ENCODE measurements at places on chromosomes 1 and 21.

DNA sequence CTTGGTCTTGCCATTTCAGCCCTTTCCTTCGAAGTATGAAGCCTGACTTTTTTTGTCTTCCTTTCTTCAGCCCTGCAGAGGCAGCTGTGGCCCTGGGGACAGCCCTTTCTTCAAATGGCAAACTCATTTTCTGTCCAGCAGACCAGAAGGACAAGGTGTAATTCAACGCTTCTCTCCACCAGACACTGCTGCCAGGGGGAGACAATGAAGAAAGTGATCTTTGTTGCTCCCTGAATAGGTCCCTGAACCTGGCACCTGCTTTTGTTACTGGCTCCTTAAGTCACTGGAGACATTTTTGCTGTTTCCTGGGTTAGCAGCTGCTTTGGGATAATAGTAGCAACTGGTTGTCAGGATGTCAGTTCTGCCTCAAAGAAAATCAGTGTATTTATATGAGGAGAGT, 50.8 kb upstream of the MACF1 start:
- DNase-seq: no peak

GRCh38 chr1:167882376-167882775, 31.6 kb downstream of the ADCY10 start:
- no peak for DNase-seq

GRCh38 chr1:202679406-202680177, 30.7 kb downstream of the SYT2 start:
- no peak for DNase-seq

- no peak for DNase-seq
These were observed 22.0 kb downstream of the UBE2G2 start for GRCh38 chr21:44779417-44780136.

DNA sequence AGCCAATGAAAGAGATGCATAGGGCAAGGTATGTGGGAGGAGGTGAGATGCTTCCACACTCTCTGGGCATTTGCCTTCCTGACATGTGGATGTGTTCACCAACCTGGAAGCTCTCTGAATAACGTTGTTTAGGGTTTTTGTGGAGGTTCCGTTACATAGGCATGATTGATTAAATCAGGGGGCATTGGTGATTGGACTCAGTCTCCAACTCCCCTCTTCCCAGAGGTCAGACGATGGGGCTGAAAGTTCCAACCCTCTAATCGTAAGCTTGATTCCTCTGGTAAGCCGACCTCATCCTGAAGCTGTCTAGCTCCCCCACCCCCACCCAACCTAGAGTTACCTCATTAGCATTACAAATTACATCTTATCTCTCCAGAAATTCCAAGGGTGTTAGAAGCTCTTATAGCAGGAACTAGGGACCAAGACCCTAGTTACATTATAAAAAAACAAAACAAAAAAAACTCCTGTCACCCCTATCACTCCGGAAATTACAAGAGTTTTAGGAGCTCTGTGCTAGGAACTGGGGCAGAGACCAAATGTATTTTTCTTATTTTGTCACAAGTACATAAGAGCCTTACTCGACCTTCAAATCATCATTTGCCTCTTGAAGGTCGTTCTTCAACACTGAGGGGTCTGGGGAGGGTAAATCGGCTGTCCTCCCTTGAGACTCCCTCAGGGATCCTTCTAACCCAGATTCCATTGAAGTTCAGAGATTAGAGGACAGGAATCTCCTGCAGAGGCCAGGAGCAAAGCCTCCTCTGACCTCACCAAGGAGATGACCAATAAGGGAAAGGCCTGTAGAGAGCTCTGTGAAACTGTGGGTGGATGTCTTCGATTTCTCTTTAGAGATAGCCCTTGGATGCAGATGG, 58.2 kb downstream of the DNTTIP2 start:
- no peak for DNase-seq

- DNase-seq: no peak
These were observed 50.5 kb downstream of the EYA3 start for GRCh38 chr1:28037946-28038345.

DNA sequence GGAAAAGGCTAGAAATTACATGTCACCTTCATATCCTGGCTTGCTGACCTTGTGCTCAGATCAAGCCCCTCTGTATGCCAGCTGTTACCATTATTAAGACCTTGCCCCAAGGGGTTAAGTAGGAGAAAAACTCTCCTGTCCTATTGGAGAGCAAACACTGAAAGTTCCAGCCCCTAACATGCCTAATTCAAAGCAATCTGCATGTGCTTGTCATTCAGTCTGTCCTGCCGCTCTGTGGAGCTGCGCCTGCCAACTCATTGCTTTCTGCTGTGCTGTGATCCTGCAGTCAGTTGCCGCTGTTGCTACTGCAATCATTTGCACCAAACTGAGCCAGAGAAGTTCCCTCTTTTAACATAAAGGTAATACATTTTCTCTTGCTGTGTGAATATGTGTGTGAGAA, 113.4 kb downstream of the DISP1 start:
- no peak for DNase-seq

DNA sequence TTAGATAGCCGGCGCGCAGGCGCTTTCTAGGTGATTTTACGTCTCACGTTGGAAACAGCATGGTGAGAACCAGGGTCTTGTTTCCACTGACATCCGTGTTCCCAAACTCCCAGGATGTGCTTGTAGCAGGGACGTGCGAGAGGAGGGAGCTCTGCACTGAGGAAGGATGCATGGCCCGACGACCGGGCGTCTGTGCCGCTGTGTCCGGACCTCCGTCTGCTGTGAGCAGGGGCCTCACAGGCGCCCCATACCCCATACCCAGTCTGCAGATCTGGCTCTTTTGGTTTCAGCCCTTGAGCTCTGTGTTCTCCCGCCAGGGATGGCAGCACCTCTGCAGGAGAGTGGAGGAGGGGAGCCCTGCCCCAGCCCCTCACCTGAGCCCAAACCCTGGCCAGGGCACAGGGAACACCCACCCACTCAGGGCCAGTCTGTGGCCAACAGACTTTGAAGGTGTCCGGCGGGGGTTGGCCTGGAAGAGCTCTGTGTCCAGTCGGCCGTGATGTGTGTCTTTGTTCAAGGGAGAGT, 67.2 kb upstream of the COL6A1 start:
- DNase-seq: no peak

DNA sequence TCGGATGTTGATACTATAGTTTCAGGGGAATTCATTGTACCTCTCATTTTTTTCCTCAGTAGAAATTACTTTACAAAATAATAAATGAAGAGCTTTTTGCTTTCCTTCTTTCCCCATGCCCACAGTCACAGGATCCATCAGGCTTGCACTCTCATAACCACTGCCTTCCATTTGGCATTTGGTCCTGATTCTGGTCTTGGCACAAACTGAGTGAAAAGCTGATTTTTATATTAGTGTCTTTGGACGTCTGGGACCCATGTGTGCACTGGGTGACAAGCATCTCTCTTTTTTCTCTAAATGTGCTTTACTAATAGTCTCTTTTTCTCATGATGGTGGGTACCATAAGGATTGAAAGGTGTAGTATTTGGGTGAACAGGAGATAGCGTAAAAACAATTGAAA, 2.8 kb downstream of the ELAVL4 start:
- no peak for DNase-seq

Measured in activated naive CD4-positive, alpha-beta T cell (primary cell).